ENCODE measurements at places on chromosomes 11 and 22.

DNA sequence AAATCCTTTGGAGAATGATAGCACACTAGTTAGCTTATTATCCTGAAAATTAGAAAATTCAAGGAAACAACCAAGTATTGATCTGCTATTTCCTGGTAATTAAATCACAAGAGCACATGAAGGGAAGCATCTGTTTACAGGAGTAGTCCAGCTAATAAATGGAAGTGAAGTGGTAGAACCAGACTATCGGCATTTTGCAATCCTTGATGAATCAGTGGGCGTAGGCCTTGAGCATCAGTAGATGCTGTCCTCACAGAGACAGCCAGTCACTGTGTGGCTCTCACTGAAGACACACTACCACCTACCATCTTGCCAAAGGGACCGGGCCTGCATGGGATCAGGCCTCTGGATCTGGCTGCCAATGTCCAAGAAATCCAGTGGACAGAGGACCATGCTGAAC, 69.8 kb downstream of the FBLN1 start:
- DNase-seq, result no peak

DNA sequence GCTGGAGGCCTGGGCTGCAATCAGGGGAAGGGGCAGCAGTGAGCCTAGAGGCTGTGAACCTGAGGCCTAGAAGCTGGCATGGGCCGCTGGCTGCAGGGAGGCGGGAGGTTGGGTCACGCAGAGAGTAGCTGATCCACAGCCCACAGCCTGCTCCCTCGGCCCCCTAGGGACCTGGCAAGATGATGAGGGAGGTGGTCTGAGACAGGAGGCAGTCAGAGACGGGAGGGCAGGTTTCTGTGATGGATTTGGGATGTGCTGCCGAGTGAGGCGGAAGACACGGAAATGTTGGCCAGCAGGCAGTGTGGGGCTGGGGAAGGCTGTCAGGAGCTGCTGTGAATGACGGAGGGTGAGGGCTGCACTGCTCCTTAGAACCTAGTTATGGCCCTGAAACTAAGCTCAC, 22.7 kb downstream of the LRFN4 start:
- DNase-seq, result no peak

DNA sequence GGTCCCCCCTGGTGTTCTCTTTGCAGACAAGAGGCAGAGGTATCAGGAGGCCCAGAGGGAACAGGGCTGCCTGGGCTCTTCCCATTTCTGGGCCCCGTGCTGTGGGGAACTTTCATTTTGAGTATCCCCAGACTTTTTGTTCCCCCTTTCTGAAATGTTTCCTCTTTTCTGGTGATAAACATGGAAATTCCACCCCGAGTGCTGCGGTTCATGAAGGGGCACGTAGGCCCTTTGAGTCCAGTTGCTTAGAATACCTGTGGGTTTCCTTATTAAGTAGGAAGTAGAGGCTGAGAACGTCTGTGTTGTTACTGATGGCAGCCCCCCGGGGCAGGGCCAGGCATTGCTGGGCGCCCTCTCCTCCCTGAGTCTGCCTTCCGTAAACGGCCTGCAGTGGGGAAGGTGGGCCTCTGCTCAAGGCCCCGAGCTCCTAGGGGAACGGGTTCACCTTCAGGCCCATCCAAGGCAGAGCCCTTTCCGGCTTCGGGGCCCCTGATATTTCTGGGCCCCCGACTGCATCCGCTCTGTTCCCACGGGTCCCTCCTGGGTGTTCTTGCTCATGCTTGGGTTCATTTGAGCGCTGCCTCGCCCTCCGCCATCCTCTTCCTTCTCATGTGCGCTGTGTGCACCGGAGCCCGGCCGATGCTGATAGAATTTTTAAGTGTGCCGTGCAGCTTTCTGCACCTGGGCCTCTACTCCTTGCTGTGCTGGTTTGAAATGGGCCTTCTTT, 12.0 kb downstream of the TBC1D22A start:
- no peak for DNase-seq

DNA sequence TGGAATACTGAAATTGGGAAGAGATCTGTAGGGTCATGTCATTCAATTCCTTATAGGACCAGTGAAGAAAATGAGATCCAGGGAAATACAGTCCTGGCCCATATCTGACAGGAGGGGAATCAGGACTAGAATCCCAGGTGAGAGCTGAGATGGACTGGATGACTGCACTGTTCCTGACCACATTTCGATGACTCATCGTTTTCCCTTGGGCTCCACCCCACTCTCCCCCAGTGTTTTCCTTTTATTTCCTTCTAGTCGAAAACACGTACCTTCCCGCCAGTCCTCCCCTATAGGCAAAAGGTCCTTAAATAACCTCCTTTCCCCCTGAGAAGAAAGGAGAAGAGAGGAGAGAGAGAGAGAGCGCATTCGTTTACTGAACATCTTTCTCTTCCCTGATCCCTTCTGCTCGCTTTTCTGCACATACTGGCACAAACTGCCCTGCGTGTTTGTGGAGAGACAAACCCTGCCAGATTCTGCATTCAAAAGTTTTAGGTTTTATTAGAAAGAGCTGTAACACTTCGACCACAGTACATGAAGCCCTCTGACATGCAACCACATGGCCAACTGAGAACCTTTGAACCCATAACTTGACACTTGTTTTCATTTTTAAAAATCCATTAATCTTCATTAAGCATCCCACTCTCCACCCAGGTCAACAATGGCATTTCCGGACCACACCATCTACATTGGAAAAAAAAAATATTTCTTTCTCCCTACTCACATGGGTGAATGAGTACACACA, 565.7 kb downstream of the METTL15 start:
- no peak for DNase-seq

GRCh38 chr11:129992161-129992944, 10.3 kb downstream of the PRDM10 start:
- DNase-seq, result no peak

DNA sequence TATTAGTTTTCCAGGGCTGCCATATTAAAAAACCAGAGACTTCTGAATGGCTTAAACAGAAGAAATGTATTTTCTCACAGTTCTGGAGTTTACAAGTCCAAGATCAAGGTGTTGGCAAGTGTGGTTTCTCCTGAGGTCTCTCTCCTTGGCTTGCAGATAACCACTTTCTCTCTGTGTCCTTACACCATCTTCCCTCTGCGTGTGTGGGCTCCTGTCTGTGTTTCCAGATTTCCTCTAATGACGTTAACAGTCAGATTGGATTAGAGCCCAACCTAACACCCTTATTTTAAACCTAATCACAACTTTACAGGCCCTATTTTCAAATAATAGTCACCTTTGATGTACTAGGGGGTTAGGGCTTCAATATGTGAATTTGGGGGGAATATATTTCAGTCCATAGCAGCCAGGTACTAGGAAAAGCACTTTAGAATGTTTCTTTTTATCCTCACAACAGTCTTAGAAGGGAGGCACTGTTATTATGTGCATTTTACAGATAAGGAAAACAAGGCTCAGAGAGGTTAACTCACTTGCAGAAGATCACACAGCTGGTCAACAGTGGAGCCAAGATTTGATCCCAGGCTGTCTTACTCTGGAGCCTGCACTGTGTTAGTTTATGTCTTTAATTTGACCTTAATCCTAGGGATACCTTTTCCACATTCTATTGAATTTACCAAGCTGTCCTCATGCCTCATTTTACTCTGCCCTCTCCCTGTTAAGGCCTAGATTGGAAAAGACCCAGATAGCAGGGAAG, 116.4 kb upstream of the CRYBB3 start:
- no peak for DNase-seq
